Right lobe of liver (tissue), 6 donors: ENCODE measurements at places on chromosomes 6 and 20. TPM values are rescaled to one million over a fixed set of nuclear protein-coding genes. Genes with fewer than 3 reads are reported as not detected.

VGLL2 gene
- total RNA-seq = not detected

DNA sequence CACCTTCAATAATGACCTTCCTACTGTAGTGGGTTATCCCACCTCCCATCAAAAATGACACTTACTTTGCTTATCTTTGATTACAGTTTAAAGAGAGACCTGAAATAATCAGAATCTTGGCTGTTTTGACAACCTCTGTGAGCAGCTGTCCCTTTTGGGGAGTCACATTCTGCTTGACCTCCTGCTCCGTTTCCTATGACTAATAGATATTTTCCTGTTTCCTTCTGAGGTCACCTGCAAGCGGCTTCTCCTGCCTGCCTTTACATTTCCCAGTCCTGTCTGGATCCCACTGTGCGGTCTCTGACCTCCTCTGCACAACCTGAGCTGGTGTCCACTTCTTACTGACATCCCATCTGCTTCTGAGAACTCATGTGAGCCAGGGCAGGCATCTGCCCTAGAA is 54.2 kb downstream of the TRAM2 start:
- H3K27me3 ChIP-seq = no peaks in the 10 kb centered on the region
- peak overlapping the region; percentile 82 for H3K27ac ChIP-seq
- no peaks in the 10 kb centered on the region for H3K36me3 ChIP-seq
- no peak overlapping the region for H3K4me3 ChIP-seq

PNLDC1 gene
- not detected for total RNA-seq

GRCh38 chr20:7146552-7147219 is 379.2 kb downstream of the BMP2 start:
- peak overlapping the region; percentile 13 for H3K4me3 ChIP-seq
- H3K27me3 ChIP-seq = no peaks in the 10 kb centered on the region
- peak; percentile 88 for DNase-seq
- no peak overlapping the region for H3K27ac ChIP-seq
- peaks cover 15% of the 10 kb centered on the region for H3K4me1 ChIP-seq
- H3K36me3 ChIP-seq = no peaks in the 10 kb centered on the region

DNA sequence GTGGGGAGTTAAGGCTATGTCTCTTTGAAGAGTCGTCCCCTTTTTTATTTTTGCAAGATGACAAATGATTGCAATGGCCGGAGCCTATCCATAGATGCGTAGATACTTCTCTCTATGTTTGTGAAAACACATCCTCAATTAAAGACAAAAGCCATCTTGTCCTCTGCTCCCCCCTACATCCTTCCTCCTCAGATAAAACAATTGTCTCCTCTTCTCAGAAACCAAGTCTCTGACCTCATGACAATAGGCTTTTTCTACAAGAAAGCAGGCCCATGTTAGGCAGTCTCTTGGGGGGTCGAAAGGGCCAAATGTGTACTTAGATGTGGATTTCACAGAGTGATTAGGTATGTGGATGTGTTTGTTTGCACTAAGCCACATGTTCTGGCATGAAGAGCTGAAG is 51.1 kb upstream of the SSTR4 start:
- no peak overlapping the region for H3K4me3 ChIP-seq
- H3K27ac ChIP-seq = no peak overlapping the region
- H3K27me3 ChIP-seq = no peaks in the 10 kb centered on the region
- no peak for DNase-seq
- H3K36me3 ChIP-seq = no peaks in the 10 kb centered on the region
